ENCODE measurements at places on chromosomes 1 and 21. TPM values are rescaled to one million over a fixed set of nuclear protein-coding genes. Genes with fewer than 3 reads are reported as not detected.

The BPNT1 gene
- 15.3 TPM for total RNA-seq

The ST6GALNAC5 gene
- total RNA-seq: not detected

The RAB7B gene
- total RNA-seq: 5.2 TPM

The FCRL4 gene
- total RNA-seq: not detected

The USP33 gene
- 72.4 TPM for total RNA-seq

The CELF3 gene
- total RNA-seq: not detected
